ENCODE measurements at places on chromosomes 5 and 9. TPM values are rescaled to one million over a fixed set of nuclear protein-coding genes. Genes with fewer than 3 reads are reported as not detected.

DNA sequence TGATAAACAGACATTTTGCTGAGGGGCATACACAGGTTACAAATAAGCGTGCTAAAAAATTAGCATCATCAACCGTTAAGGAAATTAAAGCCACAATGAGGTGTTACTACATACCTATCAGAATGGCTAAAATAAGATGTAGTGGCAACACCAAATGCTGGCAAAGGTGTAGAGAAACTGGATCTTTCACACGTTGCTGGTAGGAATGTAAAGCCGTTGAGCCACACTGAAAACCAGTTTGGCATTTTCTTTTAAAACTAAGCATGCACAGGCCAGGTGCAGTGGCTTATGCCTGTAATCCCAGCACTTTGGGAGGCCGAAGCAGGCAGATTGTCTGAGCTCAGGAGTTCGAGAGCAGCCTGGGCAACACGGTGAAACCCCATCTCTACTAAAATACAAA lies 67.0 kb upstream of the SYK start:
- DNase-seq, result no peak

GRCh38 chr5:36177154-36177553 lies 25.2 kb downstream of the SKP2 start:
- no peak for DNase-seq

DNA sequence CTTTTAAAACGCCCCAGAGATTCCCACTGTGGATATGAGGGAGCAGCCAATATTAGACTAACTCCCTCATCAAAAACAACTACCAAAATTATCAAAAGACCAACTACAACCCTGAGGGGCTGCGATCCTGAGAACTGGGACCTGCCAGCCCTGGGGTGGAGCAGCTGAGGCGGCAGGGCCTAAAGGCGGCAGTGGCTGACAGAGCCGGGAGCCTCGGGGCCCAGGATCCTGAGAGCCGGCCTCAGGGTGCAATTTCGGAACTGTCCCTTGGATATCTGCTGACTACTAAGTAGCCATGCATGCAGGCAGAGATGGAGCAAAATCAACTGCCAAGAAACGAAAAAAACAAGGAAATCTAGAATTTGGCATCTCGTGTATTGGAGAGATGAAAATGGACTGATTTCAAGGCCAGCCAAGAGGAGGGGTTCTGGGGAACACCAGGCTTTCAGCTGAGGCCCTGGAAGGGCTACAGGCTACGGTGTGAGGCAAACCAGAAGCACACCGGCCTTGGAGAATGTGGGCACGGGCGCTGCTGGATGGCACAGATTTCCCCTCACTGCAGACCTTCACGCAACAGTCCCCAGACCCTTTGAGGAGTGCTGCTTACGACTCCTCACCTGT lies 63.6 kb upstream of the UBAC1 start:
- peak; percentile 47 for DNase-seq

GLRA1 gene
- not detected for total RNA-seq

GRCh38 chr5:160792281-160792680 lies 59.7 kb downstream of the ATP10B start:
- no peak for DNase-seq

- DNase-seq, result no peak
Measured at GRCh38 chr9:99867536-99867935, 38.9 kb upstream of the STX17 start.

- no peak for DNase-seq
Measured at GRCh38 chr5:148781766-148782165, 44.6 kb upstream of the ADRB2 start.

GRCh38 chr9:101635473-101635872 lies 40.7 kb upstream of the PPP3R2 start:
- no peak for DNase-seq

FBLL1 gene
- 1.5 TPM for total RNA-seq
